ENCODE measurements at places on chromosomes 16 and 17. TPM values are rescaled to one million over a fixed set of nuclear protein-coding genes. Genes with fewer than 3 reads are reported as not detected.

DNA sequence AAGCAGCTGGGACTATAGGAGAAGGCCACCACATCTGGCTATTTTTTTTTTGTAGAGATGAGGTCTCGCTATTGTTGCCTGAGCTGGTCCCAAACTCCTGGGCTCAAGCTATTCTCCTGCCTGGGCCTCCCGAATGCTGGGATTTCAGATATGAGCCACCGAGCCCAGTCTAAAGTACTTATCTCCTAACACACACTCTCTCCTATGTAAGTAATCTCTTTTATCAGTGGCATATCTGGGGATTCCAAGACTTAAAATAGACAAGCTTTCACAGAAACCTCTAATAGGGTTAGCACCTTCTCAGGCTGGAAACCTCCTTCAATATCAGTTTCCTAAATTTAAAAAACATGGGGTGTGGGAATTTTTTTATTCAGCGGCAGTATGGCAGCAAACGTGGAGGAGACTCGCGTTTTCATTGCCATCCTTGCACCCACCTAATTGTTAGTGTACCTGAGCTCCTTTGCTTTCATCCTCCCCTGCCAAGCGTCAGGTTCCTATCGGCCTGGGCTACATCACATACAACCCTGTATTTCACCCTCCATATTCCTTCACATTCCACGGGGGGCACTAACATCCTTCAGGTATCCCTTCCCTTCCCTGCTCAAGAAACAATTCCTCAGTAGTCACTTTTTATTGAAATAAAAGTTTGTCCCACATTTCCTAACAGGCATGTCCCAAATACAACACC is 1.1 kb downstream of the EZH1 start:
- H3K36me3 ChIP-seq: peaks cover 21% of the 10 kb centered on the region
- peak overlapping the region; percentile 86 for H3K27ac ChIP-seq
- H3K27me3 ChIP-seq: peaks cover 19% of the 10 kb centered on the region
- peak overlapping the region; percentile 87 for H3K4me3 ChIP-seq
- H3K4me1 ChIP-seq: peaks cover 9% of the 10 kb centered on the region

DNA sequence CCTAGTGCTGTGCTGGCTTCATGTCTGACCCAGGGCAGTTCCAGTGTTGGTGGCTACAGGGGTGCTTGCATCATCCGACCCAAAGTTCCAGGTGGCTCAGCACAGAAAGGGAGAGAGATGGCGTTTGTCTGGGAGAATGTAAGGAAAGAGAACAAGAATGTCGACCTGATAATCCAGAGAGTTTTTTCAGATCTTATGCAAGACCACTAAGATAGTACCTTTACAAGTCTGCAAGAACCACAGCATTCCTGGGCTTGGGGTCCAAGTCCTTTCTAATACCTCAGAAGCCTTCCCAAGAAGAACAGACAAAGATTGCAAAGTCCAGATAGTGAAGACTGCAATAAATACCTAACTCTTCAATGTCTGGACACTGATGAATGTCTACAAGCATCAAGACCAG is 363.0 kb upstream of the TOM1L1 start:
- H3K36me3 ChIP-seq: no peaks in the 10 kb centered on the region
- H3K4me1 ChIP-seq: no peaks in the 10 kb centered on the region
- no peak overlapping the region for H3K4me3 ChIP-seq
- no peak for DNase-seq
- H3K27me3 ChIP-seq: no peaks in the 10 kb centered on the region

DNA sequence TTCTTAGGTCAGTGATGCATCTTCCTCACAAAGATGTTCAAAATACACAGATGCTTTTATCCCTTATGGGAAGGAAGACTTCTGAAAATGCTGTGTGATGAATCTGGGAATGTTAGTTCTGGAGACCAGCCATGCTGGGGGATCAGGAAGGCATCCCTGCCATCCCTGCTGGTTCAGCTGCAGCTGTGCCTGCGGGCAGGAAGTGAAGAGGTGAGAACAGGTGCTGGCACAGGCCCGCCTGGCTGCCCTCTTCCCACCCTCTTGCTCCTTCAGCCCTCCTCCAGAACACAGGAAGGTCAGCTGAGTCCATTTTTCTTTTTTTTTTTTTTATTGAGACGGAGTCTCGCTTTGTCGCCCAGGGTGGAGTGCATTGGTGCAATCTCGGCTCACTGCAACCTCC is 15.2 kb downstream of the RAB11FIP3 start:
- no peaks in the 10 kb centered on the region for H3K27me3 ChIP-seq
- no peaks in the 10 kb centered on the region for H3K36me3 ChIP-seq
- no peaks in the 10 kb centered on the region for H3K4me1 ChIP-seq
- DNase-seq: no peak
- H3K4me3 ChIP-seq: no peak overlapping the region

- H3K4me3 ChIP-seq: no peak overlapping the region
- H3K36me3 ChIP-seq: peaks cover 18% of the 10 kb centered on the region
- no peak for DNase-seq
- H3K27ac ChIP-seq: no peak overlapping the region
- H3K4me1 ChIP-seq: peaks cover 11% of the 10 kb centered on the region
These were observed 20.0 kb downstream of the CCL17 start for GRCh38 chr16:57424583-57424982.

DNA sequence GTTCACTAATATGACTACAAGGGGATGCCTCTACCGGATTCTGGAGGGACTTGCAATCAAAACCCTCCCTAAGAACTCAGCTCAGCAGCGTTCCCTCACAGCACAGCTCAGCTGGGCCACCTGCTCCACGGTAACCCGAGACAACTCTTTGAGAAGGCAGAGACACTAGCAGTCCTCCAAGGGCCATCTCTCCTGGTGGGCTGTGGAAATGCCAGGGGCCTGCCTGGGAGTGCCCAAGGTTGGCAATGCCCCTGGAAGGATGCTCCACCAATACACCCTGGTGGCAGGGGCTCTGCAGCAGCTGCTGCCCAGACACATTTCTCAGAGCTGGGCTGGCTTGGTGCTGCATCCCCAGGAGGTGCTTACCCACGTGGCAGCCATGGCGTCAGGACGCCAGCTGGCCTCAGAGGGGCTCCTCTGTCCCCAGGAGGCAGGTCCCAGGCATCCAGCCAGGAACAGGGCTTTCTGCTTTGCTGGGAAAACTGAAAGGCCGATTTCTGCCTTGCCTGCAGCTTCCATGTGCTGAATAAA is 16.5 kb downstream of the CDIP1 start:
- no peaks in the 10 kb centered on the region for H3K27me3 ChIP-seq
- DNase-seq: no peak
- H3K4me3 ChIP-seq: no peak overlapping the region
- H3K27ac ChIP-seq: no peak overlapping the region

GRCh38 chr16:84919708-84920107 is 91.6 kb downstream of the ZDHHC7 start:
- no peaks in the 10 kb centered on the region for H3K4me1 ChIP-seq
- no peaks in the 10 kb centered on the region for H3K36me3 ChIP-seq
- no peak overlapping the region for H3K4me3 ChIP-seq
- no peak for DNase-seq

- no peak overlapping the region for H3K4me3 ChIP-seq
- no peaks in the 10 kb centered on the region for H3K27me3 ChIP-seq
- H3K4me1 ChIP-seq: no peaks in the 10 kb centered on the region
- no peak overlapping the region for H3K27ac ChIP-seq
- H3K36me3 ChIP-seq: peaks cover 4% of the 10 kb centered on the region
These were observed 85.6 kb downstream of the OMG start for GRCh38 chr17:31211352-31212012.

GRCh38 chr16:56263711-56264608 is 72.7 kb downstream of the GNAO1 start:
- no peak overlapping the region for H3K27ac ChIP-seq
- no peaks in the 10 kb centered on the region for H3K36me3 ChIP-seq
- DNase-seq: no peak
- no peaks in the 10 kb centered on the region for H3K4me1 ChIP-seq
- peaks cover 96% of the 10 kb centered on the region for H3K27me3 ChIP-seq

DNA sequence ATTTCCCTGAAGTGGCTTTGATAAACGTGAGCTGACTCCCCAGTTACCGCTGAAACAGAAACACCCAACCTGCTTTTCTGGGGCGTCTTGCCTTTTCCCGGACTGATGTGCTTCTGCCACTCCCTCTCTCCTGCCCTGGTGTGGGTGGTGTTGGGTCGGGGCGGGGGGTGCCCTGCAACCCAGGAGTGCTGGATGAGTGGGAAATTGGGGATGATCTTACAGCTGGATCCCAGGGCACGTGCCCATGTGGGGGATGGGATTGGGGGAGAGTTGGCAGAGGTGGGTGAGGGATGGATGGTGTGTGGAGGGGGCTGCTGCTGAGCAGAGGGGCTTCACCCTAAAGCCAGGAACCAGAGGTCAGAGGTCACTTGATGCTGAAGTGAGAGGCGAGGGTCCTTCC is 28.5 kb downstream of the PGS1 start:
- H3K27ac ChIP-seq: no peak overlapping the region
- H3K4me3 ChIP-seq: no peak overlapping the region
- H3K36me3 ChIP-seq: peaks cover 16% of the 10 kb centered on the region
- no peak for DNase-seq

DNA sequence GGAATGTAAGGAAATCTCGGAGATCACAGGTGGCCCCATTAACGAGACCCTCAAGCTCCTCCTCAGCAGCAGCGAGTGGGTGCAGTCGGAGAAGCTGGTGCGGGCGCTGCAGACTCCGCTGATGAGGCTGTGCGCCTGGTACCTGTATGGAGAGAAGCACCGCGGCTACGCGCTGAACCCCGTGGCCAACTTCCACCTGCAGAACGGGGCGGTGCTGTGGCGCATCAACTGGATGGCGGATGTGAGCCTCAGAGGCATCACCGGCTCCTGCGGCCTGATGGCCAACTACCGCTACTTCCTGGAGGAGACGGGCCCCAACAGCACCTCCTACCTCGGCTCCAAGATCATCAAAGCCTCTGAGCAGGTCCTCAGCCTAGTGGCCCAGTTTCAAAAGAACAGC is 16.2 kb downstream of the MLYCD start:
- peaks cover 29% of the 10 kb centered on the region for H3K36me3 ChIP-seq
- H3K4me1 ChIP-seq: no peaks in the 10 kb centered on the region
- H3K27me3 ChIP-seq: no peaks in the 10 kb centered on the region
- H3K4me3 ChIP-seq: no peak overlapping the region
- DNase-seq: no peak
- H3K27ac ChIP-seq: no peak overlapping the region

DNA sequence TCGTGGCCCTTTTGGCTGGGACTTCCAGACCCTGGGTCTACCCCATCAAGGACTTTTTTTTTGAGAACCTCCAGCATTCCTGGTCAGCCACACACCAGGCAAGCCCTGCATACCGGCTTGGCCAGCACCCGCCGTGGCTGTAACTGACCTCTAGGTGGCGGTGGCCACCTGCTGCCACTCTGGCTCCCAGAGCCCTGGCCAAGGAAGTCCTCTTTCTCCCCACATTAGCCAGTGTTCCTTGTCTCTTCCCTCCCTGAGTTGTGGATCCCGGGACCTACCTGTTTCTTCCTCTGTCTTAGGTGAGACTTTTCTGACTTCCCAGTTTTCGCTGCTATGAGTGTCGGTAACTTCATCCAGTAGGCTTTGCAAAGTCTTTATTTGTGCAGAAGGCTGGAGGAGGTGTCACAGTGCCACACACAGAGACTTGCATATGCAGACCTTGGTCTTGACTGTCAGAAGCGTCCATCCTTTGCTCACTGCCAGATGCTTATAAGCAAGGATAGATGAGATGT is 348.3 kb downstream of the CPPED1 start:
- no peak overlapping the region for H3K27ac ChIP-seq
- peak; percentile 82 for DNase-seq
- H3K27me3 ChIP-seq: no peaks in the 10 kb centered on the region

DNA sequence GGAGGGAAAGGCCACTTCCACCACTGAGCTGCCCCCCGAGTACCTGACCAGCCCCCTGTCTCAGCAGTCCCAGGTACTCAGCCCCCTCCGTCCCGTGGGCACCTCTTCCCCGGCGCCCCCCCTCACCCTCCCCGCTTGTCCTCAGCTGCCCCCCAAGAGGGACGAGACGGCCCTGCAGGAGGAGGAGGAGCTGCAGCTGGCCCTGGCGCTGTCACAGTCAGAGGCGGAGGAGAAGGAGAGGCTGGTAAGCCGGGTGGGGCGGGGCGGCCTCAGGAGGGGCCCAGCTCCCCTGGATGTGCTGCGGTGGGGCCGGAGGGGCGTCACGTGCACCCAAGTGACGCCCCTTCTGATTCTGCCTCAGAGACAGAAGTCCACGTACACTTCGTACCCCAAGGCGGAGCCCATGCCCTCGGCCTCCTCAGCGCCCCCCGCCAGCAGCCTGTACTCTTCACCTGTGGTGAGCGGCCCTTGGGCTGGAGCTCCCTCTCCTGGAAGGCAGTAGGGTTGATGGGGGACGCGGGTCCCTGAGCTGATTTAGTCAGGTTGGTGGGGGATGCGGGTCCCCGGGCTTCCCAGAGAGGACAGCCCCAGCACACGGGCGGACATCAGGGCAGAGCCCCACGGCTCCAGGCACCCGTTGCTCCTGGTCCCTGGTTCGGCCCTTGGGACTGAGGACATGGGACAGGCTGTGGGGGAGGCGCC is 9.5 kb upstream of the MRPL12 start:
- no peaks in the 10 kb centered on the region for H3K27me3 ChIP-seq
- no peak overlapping the region for H3K27ac ChIP-seq
- DNase-seq: no peak
- H3K4me3 ChIP-seq: no peak overlapping the region

DNA sequence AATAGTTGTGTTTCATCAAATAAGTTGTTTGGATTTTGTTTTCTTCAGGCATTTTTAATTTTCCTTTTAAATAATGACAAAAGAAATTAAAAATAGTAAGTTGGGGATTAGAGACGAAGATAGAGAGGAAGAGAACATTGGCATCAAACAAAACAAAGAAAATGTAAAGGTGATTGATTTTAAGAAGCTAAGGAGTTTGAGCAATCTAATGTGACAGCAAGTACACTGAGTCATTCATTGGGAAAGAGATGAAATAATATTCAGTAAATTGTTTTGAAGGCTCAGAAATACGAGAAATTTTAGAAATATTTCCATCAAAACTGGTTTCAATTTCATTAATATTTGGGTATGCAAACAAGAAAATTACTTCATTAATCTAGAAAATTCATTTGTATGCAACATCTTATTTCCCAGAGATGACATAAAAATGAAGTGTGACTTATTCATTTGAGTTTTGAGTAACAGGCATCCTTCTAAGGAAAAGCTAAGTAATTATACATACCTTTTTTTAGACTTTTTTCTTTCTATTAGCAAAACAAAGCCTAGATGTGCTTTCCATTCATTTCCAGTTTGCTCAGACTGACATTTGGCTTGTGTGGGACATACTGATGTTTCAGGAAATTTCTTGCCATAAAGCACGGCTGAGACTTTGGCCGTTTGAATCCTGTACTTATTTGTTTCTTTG is 66.7 kb downstream of the COX10 start:
- no peaks in the 10 kb centered on the region for H3K27me3 ChIP-seq
- no peaks in the 10 kb centered on the region for H3K4me1 ChIP-seq
- H3K36me3 ChIP-seq: no peaks in the 10 kb centered on the region
- DNase-seq: no peak
- H3K4me3 ChIP-seq: no peak overlapping the region
- H3K27ac ChIP-seq: no peak overlapping the region

GRCh38 chr17:27945333-27945616 is 52.1 kb upstream of the LYRM9 start:
- H3K4me1 ChIP-seq: no peaks in the 10 kb centered on the region
- no peak for DNase-seq
- peaks cover 65% of the 10 kb centered on the region for H3K27me3 ChIP-seq
- H3K4me3 ChIP-seq: no peak overlapping the region

Gene KRT9
- total RNA-seq: not detected

Gene TMC8
- 1.1 TPM for total RNA-seq

Gene SPNS2
- total RNA-seq: 63.4 TPM

Gene ENPP7
- not detected for total RNA-seq

Gene GP1BA
- not detected for total RNA-seq

Gene KRTAP2-3
- 18.2 TPM for total RNA-seq

Gene ZNF469
- total RNA-seq: 0.50 TPM

Gene GAS2L2
- not detected for total RNA-seq

Gene ABI3
- total RNA-seq: not detected

Gene TMEM92
- total RNA-seq: 4.8 TPM

Gene CFAP119
- total RNA-seq: 13.7 TPM

Gene CACNG3
- not detected for total RNA-seq

Gene TMEM98
- 2.1 TPM for total RNA-seq
